ENCODE measurements at places on chromosomes 11 and 22.

DNA sequence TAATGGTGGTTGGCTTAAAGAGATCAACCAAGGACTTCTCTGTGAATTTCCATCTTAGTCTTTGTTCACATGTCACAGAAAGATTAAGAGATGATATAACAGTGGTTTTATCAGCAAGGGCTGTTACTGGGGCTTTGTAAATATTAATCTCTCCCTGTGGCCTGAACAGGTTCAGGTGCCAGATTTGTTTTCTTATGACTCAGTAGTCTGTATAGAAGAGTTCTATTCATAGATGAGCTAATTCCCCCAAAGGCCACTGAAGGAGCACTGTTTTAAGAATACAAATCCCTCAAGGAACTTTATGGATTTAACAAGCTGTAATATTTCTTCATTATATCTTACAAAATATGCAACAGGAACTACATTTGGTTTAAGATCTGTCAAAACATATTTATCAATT, 50.4 kb downstream of the TCP11L1 start:
- DNase-seq = no peak

GRCh38 chr11:33718440-33718839, 17.8 kb downstream of the CD59 start:
- no peak for DNase-seq

- no peak for DNase-seq
These were observed 23.9 kb downstream of the CAPN1 start for GRCh38 chr11:65205602-65205967.

DNA sequence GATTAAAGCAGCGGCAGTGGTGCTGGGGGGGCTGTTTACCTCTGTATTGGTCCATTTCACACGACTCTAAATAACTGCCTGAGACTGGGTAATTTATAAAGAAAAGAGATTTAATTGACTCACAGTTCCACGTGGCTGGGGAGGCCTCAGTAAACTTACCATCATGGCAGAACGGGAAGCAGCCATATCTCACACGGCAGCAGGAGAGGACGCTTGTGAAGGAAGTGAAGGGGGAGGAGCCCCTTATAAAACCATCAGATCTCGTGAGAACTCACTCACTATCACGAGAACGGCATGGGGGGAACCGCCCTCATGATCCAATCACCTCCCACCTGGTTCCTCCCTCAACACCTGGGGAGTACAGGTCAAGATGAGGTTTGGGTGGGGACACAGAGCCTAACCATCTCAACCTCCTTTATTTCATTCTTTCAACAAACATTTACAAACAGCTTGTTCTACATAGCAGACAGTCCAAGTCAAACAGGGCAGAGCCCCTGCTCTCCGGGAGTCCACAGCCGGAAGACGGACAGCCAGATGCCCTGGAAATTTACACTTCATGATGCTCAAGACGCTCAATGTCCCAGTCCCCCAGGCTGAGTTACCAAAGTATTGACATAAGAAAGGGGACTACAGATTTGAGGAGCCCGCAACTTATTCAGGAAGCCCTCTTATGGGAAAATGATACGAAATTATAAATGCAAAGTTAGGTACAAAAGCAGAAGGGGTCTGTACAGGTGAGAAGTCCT, 26.3 kb upstream of the HMGXB4 start:
- no peak for DNase-seq

DNA sequence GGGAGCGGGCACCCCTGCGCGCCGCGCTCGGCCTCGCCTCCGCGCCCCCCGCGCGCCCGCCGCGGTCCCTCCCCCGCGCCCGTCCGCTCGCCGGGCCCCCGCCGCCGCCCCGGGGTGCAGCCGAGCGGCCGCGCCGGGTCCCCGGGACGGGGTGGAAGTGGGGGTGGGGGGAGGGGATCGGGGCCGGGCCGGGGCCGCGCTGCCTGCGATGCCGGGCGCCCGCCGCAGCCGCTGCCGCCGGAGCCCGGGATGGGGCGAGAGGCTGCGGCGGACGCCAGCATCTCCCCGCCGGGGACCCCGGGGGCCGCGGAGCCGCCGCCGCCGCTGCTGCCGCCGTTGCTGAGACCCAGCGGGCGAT, 365 bp downstream of the MGAT3 start:
- DNase-seq = no peak

DNA sequence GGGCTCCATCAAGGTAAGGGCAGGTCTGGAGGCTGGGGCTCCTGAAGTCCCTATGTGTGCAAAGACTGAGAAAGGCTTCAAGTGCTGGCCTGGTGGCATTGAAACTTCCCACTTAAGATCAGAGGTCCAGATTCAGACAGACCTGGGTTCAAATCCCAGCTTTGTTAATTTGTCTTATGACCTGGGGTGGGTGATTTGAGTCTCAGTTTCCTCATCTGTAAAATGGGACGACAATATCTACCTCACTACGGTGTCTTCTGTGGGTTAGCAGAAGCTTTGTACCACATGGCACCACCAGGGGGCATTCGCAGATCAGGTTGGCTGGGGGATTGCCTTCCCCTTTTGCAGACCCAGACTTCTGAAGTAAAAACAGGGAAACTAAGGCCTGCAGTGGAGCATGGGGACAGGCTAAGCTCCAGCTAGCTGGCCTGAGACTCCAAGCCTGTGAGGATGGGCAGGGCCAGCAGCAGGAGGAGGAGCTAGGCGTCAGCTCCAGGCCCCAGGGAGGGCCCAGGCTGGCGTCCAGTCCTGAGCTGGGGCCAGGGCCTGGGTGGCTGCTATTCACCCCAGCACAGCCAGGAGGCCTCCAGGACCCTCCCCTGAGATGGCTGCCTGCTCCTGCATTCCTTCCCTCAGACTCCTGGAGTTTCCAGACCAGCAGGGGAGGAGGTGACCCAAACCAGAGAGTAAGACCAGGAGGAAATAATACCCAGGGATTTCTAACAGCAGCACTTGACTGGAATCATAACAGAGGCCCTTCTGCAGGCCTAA, 1.5 kb downstream of the CASTOR1 start:
- peak; percentile 91 for DNase-seq

- DNase-seq = no peak
These were observed 6.0 kb upstream of the MS4A4A start for GRCh38 chr11:60274416-60274815.

DNA sequence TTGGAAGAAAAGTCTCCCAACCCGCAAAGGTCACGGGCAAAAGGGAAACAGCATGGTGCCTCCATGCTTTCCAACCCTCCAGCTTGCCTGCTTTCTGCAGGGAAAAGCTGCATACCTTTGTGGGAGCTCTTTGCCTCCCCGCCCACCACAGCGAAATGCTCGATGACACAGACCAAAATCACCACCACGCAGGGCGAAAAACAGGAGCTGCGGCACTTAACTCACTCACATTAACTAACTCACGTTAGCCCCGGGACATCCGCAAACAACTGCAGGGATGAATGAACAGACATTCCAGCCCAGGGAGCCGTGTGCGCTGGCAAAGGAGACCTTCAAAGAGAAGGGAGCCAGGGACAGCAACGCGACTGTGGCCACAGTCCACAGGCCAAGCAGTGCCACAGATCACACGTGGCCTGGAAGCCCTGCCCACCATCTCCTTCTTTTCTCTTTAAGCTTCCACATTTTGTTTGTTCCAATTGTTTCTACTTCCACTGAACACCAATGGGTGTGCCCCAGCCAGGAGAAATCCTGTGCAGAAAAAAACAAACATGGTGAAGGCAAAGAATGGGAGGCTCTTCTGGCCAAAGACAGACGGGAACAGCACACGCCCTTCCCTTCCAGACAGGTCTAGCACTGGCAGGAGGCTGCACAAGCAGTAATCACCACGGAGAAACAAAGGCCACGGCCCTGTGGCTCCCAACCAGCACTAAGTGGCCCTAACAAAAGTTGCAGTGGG, 39.3 kb downstream of the DUSP8 start:
- DNase-seq = no peak

- DNase-seq = no peak
These were observed 65.0 kb downstream of the SFI1 start for GRCh38 chr22:31561238-31561887.
